Stimulated activated naive CD4-positive, alpha-beta T cell treated with Interleukin-2 at 50 U/mL for 16 hours (primary cell): ENCODE measurements at places on chromosomes 3 and 15.
A peak's percentile ranks its signal among the peaks of the same experiment; 100 is the strongest.

GRCh38 chr3:188133219-188133618, 20.7 kb upstream of the LPP start:
- no peak for DNase-seq

DNA sequence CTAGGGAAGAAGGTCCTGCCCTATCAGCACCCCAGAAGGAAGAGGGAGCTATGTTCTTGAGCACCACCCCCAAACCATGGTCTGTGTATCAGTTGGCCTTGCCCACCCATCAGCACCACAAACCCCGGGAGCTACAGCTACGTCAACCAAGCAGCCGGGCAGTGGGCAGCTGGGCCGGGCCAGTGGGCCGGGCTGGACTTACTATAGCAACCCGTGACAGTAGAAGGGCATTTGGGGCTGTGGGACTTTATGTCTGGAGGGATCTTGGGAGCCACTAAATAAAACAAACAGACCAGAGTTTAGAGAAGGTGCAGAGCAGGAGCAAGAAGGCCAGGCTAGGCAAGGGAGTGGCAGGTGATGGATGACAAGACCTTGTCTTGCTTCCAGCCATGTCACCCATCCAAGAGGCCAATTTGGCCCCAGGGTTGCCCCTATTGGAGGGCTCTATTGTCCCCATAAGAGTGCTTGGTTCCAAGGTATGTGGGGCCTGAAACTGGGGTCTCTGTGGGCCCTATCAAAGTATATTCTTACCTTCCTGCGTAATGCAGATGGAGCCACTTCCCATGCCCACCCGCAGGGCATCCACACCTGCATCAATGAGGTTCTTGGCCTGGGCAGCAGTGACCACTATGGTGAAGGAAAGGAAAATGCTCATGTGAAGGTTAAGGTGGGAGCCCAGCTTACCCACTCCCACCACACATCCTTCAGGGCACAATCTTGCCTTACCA, 3.2 kb downstream of the IMPDH2 start:
- DNase-seq, result no peak

GRCh38 chr3:157160658-157161424, 894 bp upstream of the CCNL1 start:
- peak; percentile 52 for DNase-seq

GRCh38 chr15:81001152-81002008, 657 bp downstream of the TLNRD1 start:
- DNase-seq, result peak; percentile 45

DNA sequence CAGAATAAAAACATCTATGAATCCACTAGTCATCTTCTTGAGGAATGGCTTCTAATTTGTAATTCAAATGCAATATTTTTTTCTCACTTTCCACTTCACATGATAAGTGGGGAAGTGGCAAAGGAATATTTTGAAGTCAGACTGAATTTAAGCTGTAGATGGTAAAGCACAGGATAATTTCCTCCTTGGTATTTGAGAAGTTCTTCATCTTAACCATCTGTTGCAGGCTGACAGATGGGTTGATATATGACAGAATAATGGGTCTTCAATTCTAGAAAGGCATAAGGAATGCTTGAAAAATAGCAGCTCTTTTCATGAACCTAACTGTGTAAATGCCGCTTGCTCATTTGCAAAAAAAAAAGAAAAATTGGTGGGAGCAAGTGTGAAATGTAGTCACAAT, 66.5 kb upstream of the SNTN start:
- no peak for DNase-seq

- no peak for DNase-seq
Observed at GRCh38 chr3:9947025-9947995, 4.9 kb downstream of the PRRT3 start.

GRCh38 chr3:13054341-13055285, 18.6 kb downstream of the IQSEC1 start:
- DNase-seq, result no peak

DNA sequence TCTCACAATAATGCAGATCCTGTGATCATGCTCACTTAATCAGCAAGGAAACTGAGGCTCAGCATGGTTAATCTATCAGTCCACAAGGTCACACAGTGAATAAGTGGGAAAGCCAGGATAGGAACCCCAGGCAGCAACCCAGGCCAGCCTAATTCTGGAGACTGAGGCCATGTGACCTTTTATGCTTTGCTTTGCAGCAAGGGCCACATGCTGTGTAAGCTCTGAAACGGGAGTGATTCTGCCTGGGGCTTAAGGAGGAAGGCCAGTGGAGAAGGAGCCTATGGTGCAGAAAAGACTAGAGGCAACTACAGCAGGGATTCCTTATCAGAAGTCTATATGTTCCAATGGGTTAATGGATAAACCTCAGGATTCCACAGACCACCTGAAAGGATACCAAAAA, 157.6 kb upstream of the PPP2R3A start:
- DNase-seq, result no peak

DNA sequence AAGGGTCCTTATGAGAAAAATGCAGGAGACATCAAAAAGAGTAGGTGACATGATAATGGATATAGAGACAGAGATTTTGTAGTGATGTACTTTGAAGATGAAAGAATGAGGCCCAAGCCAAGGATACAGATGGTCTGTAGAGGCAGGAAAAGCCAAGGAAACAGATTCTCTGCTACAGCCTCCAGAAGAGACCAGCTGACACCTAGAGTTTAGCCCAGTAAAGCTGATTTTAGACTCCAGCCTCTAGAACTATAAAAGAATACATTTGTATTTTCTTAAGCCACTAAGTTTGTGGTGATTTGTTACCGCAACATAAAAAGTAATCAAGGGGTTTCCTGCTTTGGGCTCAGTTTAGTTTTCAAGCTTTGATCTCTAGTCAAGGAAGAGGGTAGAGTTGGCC, 64.8 kb downstream of the STRIT1 start:
- DNase-seq, result no peak

- no peak for DNase-seq
Observed at GRCh38 chr15:60244813-60245212, 153.0 kb downstream of the ANXA2 start.

- DNase-seq, result no peak
Observed at GRCh38 chr3:76025561-76025960, 240.2 kb upstream of the ZNF717 start.

DNA sequence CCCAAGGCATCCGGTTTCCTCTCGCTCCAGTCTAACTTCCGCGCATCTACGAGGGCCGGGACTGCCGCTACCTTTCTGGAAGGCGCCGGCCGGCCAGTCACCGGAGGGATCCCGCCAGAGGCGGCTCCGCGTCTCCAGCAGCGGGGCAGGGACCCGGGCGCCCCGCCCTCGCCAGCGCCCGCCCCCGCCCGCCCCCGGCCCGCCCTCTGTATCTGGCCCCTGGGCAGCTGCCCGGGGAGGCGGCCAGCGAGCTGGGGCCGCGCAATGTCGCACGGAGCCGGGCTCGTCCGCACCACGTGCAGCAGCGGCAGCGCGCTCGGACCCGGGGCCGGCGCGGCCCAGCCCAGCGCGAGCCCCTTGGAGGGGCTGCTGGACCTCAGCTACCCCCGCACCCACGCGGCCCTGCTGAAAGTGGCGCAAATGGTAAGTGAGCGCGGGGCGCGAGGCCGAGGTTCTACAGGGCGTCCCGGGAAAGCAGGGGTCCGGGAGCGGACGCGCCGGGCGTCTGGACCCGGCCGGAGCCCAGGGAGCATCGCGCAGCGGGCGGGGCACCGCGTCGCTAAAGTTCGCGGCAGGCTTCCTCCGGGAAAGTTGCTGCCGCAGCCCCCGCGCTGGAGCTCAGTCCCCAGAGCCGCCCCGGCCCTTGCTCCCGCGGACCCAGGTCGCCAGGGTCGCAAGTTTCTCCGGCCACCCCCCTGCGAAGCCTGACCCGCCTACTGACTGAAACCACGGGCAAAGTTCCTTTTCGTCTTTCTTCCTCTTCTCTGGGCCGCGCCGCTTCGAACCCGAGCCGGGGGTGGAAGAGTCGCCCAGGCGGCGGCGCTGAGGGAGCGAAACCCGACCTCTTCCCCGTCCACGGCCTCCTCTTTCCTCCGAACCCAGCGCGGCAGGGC, at the start of gene CMTM7:
CMTM7 (plus strand) TSS at position 211 of the 893 bp plus-strand sequence; CDS start at position 265, 54 bp downstream.
- peak; percentile 49 for DNase-seq

GRCh38 chr3:116070061-116070460, 375.2 kb downstream of the LSAMP start:
- DNase-seq, result no peak

GRCh38 chr3:155921486-155921885, 51.0 kb downstream of the GMPS start:
- DNase-seq, result no peak

GRCh38 chr3:53056442-53056841, 10.6 kb upstream of the SFMBT1 start:
- no peak for DNase-seq

DNA sequence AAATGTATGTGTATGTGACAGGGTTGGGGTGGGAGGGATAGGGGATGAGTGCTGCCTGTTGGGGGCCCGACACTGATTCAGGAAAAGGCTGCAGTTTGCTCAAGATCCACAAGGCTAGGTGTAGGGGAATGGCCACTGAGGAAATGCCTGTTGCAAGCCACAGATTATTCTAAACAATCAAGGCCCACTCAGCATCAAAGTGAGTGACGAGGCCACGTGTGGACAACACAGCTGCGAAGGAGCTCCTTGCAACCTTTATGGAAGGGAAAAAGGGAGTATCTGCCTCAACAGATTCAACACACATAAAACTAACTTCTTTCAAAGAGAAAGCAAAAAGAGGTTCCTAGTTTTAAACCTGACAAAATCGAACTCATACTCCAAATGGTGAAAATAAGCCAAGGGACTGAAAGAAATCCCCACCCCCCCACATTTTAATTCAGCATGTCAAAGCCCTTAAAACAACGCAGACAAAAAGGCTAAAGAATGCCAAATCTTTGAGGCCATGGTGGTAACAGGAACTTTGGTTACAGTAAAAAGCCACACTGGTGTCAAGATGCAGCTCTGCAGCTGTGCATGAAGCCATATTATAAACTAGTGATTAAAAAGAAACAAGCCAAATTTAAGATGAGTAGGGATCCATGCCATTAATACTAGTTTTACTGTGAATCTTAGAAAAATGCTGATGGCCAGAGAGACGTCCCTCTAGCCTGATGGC, 3.6 kb downstream of the POLG start:
- DNase-seq, result no peak

DNA sequence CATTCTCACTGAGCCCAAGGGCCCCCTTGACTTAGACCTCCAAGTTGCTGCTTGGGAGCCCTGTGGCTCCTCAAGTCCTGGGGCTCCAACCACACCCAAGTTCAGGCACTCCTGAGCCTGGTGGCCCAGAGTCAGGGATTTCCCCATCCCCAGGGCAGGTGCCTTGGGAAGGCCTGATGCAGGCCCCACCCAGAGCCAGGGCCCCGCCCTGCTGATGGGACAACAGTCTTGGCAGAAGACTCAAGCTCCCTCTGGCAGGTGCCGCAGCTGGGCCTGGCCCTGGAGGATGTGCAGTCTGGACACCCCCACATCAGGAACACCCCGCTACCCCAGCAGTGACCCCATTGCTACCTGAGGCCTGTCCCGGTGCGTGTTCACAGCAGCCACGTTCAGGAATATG, 17.7 kb upstream of the SHISA5 start:
- DNase-seq, result no peak

GRCh38 chr3:59469948-59470723, 420.3 kb upstream of the CFAP20DC start:
- peak; percentile 14 for DNase-seq

- no peak for DNase-seq
Observed at GRCh38 chr15:56741541-56741940, 8.2 kb upstream of the ZNF280D start.

DNA sequence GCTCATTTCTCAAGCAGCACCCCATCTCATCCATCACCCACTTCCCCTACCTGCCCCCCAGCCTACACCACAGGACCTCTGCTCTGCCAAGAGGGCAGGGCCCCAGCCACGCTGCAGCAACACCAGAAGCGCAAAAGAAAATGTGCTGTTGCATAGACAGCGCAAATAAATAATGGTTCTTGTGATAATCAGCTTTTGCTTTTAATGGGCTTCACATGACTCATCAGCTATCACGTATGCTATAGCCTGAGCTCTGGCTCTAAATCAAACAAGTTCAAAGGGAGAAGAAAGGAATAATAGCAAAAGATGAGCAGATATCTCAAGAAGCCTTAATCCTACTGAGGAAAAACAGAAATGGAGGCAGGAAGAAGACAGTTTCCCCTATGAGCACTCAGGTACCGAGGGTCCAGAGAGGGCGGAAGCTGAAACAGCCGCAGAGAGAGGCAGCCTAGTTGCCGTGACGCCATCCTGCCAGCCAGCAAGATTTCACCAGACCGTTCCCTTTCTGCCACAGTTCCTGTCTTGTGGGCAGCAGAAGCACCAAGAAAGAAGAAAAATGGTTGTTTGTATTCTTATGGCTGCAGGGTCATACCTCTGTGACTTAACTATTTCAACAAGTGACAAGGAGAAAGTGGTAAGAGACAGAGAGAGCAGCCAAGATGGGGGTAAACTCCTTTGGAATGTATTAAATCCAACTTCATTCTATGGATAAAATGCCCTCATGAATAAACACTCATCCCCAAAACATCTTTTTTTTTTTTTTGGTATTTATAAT, 22.0 kb downstream of the RAB27A start:
- DNase-seq, result peak; percentile 52

DNA sequence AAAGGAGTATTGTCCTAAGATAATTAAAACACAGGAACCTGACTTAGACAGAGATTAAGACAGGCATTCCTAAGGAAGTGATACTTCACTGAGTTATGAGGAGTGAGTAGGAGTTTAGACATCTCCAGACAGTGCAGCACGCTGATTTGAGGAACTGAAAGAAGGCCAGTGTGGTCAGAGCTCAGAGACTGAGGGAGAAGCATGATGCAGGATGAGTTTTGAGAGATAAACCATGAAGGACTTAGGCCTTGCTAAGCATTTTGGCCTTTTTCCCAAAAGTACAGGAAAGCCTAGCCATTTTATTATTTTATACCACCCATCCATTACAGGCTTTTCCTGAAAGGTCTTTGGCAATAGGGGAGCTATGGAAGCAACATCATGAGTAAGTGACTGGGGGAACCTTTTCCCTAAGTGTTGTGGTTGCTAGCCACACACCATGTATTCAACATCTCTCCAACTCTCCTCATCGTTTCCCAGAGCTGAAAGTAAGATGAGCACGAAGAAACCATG, 375.6 kb upstream of the TPRG1 start:
- no peak for DNase-seq

DNA sequence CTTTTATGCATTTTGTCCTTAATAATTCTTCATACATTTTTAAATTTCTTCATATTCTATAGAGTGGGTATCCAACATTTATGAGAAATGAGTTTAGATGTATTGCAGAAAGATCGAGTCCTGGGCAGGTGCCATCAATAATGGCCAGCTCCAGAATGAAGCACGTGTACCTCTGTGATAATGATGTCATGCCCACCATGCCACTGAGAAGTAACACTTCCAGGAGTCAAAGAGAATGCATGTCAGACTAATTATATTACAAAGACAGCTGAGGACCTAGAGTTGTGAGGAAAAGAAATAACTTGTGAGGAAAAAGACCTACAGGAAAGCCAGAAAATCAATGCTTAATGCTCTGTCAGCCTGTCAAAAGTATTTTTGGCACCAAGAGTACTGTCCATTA, 157.4 kb upstream of the P2RY1 start:
- no peak for DNase-seq

DNA sequence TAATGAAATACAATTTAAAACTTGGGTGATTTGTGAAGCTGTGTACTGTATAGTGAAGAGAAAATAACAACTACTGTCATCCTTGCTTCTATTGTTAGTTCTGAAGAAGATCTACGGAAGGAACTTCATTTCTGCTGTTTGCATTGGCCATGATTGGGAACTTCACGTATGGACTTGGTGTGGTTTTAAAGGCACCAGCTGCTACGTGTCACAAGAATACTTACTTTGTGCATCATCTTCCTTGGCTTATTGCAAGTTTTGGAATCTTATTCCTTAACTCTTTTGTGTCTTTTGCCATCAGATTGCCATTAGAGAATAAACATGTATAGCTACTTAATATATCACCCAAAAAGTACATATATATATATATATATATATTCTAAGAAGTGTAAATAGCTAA, 75.0 kb upstream of the VEPH1 start:
- no peak for DNase-seq
